ENCODE measurements at places on chromosomes 4 and X. TPM values are rescaled to one million over a fixed set of nuclear protein-coding genes. Genes with fewer than 3 reads are reported as not detected.

The PDCL2 gene
- total RNA-seq = not detected

DNA sequence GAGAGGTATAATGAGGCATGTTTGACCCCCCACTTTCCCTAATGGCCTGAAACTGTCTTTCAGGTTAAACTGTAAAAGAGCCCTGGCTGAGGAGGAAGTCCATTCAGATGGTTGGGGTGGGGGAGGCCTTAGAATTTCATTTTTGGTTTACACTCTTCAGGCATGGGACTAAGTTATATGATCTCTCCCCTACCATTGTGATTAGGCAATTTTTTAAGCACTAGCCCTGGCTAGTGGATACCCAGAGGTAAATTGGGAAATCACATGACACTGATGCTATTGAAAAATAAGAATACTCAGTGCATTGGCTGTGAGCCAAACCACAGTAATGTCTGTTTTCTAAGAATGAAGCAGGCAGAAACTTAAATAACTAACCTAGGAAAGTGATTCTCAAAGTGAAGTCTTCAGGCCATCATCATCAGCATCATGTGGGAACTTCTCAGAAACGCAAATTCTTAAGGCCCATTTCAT, 149.7 kb downstream of the RRAGB start:
- peak; percentile 52 for ATAC-seq

The TGIF2LX gene
- total RNA-seq = not detected

The CT45A10 gene
- total RNA-seq = not detected

GRCh38 chr4:152101556-152102435, 341.0 kb upstream of the GATB start:
- ATAC-seq = peak; percentile 27

The LGI2 gene
- total RNA-seq = not detected

DNA sequence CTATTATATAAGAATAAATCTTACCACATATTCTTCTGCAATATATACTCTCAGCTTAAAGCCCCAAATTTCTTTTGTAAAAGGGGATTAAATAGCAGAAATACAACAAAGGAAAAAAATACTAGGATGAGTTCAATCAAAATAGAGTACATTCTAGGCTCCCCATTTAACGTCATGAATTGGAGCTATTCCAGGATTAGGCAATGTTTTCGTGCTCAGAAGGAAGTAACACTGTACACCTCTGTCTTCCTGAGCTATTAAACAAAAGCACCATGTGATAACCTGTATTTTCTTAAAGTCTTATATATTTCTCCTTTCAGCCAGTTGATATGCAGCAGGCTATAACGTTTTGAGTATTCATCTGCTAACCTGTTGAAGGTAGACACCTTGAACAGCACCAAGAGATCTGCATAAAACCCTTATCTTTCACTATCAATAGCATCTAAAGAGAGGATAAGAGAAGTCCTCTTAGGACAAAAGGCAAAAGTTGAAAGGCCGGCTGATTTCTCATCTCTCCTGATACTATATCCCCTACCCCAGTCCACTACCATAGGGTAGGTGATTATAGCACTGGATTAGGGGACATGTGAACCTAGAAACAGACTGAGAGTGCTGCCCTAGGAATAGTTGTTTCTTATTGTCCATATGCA, 31.5 kb downstream of the TEC start:
- no peak for ATAC-seq

DNA sequence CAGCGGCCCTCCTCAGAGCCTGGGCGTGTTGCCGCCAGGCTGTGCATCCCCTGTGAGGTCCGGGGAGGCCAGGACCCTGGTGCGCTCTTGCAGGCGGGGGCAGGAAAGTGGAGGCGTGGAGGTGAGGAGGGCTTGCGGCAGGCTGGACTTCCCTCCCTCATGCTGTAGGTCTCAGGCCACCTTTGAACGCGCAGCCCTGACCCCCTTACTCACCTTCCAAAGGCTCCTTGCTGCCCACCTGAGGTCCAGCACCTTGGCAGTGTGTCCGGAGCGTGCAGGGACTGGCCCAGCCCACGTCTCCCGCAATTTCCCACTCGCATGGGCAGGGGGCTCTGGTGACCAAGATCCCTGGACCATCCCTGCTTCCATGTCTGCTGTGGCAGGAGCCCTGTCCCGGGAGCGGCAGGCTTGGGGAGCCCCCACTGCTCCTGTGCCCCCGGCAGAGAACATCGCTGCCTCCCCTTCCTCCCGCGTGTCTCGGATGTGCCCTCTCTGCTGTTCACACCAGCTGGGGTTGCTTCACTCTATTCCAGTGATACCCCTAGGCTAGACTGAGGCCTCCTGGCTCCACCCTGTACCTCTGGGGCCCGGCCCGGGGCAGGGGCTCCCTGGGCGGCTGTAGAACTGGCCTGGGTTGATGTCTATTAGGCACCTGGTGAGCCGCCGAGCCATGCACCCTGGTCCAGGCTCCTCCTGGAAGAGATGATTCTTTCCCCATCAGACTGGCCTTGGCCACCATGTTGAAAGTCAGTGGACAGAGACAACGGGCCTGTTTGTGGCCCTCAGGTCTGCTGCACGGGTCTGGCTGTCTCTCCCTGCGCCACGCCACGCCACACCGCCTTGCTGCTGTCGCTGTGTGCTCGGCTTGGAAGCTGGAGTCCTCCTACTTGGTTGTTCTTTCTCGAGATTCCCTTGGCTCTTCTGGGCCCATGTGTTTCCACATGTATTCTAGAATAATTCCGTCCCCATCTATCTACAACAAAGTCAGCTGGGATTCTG, 95.4 kb upstream of the ADRA2C start:
- no peak for ATAC-seq

The PJA1 gene
- total RNA-seq = 13.6 TPM

DNA sequence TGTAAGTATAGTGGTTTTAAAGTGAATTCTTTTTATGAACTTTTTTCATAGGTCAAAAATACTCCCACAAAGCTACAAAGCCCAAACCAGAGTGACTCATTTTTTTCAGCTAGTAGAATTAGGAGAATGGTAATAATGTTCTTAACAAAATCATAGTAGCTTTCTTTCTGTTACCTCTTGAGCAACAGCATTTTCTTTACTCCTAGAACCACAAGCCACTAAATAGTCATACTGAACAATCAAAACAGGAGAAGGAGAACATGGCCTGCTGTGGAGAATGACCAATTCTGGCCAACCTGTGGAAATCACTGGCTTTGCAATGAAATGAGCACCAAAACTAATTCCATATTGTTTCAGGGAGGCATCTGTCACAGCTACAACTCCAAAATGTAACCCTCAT, 112.9 kb downstream of the AMMECR1 start:
- peak; percentile 88 for ATAC-seq

GRCh38 chr4:141462361-141462760, 174.0 kb upstream of the IL15 start:
- ATAC-seq = no peak

The FGF13 gene
- not detected for total RNA-seq

The OPRPN gene
- total RNA-seq = not detected

- peak; percentile 46 for ATAC-seq
These were observed 36.8 kb upstream of the TNIP3 start for GRCh38 chr4:121200795-121201472.

The FGFBP2 gene
- total RNA-seq = 0.22 TPM

- no peak for ATAC-seq
These were observed 203.7 kb upstream of the EMCN start for GRCh38 chr4:100721490-100721889.

DNA sequence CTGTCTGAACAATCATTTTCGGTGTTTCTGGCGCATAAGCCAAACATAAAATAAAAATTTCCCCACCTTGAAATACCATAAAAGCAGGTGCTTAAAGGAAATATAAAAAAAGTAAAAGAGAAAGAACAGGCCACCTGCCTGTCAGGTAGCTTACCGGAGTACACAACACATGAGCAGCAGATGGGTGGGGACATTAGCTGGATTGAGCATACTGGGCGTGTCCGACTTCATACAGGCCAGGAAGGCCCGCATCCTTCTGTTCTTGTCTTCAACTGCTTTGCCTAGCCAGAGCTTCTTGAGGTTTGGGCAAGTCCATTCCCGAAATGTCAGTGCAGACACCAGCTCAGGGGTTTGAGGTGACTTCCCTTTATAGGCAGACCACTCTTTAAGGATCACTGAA, 66.7 kb downstream of the FAM120C start:
- no peak for ATAC-seq

- ATAC-seq = no peak
These were observed 160.4 kb downstream of the PAPSS1 start for GRCh38 chr4:107559653-107560052.

DNA sequence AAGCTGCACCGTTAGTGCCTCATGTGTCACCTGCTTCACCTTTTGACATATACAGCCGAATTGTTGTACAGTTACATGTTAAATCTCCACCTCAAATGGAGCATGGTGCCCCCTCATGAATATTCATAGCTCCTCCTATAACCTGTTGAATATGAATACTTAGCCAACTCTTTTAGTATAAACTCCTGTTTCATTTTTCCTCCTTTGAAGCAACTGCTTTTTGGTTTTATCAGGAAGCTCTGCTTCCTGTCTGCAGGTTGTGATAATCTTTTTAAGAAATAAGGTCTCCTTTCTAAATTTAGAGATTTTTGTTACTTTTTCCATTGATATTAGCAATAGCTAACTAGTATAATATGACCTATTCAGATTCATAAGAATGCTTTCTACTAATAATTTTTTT, 1429.2 kb upstream of the AGA start:
- no peak for ATAC-seq

- peak; percentile 86 for ATAC-seq
These were observed 13.6 kb downstream of the CHST7 start for GRCh38 chrX:46587158-46587557.

The NOX1 gene
- total RNA-seq = not detected

The GAGE12J gene
- not detected for total RNA-seq

The ZNF185 gene
- total RNA-seq = 2.3 TPM

The CENPI gene
- 18.6 TPM for total RNA-seq

DNA sequence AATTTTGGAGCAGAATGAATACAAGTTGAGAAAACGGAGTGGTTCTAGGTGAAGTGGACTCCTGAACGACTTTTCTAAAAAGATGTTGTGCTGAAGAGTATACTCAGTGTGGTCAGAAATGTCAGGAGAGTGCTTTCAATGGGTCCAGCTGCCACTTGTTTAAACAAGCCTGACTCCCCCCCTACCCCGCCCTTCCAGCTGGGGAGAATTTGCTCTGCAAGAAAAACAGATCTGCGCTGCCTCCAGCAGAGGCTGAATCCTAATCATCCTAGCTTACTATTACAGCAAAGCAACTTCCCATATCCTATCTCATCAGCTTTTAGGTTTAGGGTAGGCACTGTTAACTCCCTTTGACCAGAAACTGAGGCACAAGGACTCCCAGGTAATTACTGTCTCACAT, 1.9 kb downstream of the MAP3K15 start:
- ATAC-seq = no peak
